ENCODE measurements at places on chromosomes 6 and 20. TPM values are rescaled to one million over a fixed set of nuclear protein-coding genes. Genes with fewer than 3 reads are reported as not detected.

The MCHR2 gene
- not detected for polyA plus RNA-seq

- no peak for DNase-seq
Observed at GRCh38 chr6:152794696-152795095, 44.1 kb downstream of the VIP start.

The CNR1 gene
- 1.1 TPM for polyA plus RNA-seq

The CST3 gene
- polyA plus RNA-seq = 175 TPM

DNA sequence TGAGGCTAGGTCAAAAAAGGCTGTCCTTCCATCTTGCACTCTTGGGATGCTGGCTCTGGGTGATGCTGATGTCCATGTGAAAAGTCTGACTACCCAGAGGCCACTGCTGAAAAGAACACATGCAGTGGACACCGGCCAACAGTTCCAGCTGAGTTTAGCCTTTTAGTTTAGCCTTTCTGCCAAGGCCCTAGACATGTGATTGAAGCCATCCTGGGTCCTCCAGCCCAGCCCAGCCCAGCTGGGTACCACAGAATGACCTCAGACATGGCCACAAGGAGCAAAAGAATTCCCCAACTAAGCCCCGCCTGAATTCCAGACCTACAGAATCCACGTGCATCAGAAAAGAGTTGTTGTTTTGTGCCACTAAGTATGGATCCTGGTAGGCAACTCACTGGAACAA, 17.4 kb downstream of the PIGT start:
- DNase-seq = no peak

GRCh38 chr20:38357653-38358207, 11.4 kb downstream of the LBP start:
- DNase-seq = no peak

The PTK6 gene
- 0.50 TPM for polyA plus RNA-seq

The FAM209B gene
- 0.29 TPM for polyA plus RNA-seq

- no peak for DNase-seq
Observed at GRCh38 chr20:9025643-9026042, 43.2 kb upstream of the PLCB4 start.

- no peak for DNase-seq
Observed at GRCh38 chr6:6319952-6320811, at the start of gene F13A1. Gene F13A1 (minus strand): TSS chr6:6320662. CDS start chr6:6318664, 1,998 bp downstream.

GRCh38 chr6:1789092-1789491, 179.4 kb downstream of the FOXC1 start:
- no peak for DNase-seq

GRCh38 chr6:126914801-126915200, 203.7 kb upstream of the RSPO3 start:
- no peak for DNase-seq

The CDH26 gene
- 0.75 TPM for polyA plus RNA-seq

The TREML1 gene
- 0.45 TPM for polyA plus RNA-seq

GRCh38 chr6:18039481-18039880, 52.0 kb upstream of the KIF13A start:
- DNase-seq = no peak

DNA sequence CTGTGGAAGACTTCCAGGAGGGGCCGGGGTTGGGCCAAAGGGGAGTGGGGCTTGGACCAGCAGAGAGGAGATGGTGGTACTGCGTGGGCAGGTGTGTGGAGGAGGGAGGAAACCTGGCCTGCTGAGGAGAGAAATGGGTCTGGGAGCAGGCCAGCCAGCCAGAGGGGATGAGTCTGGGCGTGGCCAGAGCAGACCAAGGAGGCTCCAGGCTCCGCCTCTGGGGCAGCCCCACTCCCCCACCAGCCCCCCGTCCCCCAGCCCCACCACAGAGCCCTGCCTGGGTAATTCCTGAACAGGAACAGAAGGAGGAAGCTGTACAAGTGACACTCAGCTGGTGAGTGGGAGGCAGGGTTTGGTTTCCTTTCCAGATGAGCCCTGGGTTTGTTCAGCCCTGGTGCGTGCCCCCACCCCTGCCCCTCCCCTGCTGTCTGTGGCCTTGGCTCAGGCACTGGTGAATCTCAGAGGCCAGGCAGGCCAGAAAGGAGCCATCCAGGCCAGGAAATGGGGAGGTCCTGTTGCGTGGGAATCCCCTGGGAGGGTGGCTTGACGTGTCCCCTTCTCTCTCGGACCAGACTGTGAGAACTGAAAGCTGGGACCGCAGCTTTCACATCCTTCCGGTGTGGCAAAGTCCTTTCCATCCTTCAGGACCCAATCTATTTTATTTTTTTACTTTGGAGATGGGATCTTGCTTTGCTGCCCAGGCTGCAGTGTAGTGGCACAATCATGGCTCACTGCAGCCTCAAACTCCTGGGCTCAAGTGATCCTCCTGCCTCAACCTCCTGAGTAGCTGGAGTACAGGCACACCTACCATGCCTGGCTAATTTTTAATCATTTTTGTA, 9.4 kb upstream of the SRC start:
- peak; percentile 71 for DNase-seq

The RSPH9 gene
- 1.7 TPM for polyA plus RNA-seq

GRCh38 chr6:118761645-118762044, 110.3 kb upstream of the CEP85L start:
- no peak for DNase-seq

The BTN1A1 gene
- polyA plus RNA-seq = 0.23 TPM

The RHAG gene
- polyA plus RNA-seq = 0.56 TPM

GRCh38 chr6:81575442-81575841, 177.0 kb downstream of the TENT5A start:
- no peak for DNase-seq

The SOX18 gene
- polyA plus RNA-seq = 12.1 TPM

- DNase-seq = no peak
Observed at GRCh38 chr6:34979218-34979617, 90.2 kb downstream of the ANKS1A start.

- DNase-seq = peak; percentile 34
Observed at GRCh38 chr6:32785781-32786533, 22.6 kb upstream of the HLA-DQB2 start.

All from renal cortex interstitium (tissue), 15 donors.